Upper lobe of left lung (tissue), 6 donors: ENCODE measurements at places on chromosomes 2 and 18. TPM values are rescaled to one million over a fixed set of nuclear protein-coding genes. Genes with fewer than 3 reads are reported as not detected.

DNA sequence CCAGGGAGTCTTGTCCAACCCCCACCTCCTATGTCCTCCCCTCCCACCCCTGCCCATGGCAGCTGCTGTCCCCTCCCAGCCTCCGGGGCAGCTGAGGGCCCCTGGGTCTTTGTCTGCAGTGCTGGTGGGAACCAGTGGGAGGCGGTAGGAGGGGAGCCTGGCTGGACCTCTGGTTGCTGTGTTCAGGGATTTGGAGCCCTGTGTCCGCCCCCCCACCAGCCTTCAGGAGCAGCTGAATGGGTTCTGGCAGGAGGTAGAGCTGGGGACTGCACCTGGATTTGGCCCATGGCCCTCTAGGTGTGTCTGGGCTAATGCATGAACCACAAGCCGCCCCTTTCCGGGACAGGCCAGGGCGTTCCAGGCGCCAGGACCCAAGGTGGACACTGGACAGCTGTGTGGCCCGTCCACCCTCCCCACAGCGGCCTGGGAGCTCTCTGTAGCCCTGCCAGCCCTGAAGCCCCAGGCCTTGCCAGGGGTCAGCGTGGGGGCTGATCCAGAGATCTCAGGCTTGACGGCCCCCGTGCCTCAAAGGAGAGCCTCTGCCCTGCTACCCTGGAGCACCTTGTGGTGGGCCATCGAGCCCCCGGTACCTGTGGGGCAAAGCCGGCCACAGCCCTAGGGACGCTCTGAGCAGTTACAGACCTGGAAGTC is 25.4 kb downstream of the GPC1 start:
- no peak overlapping the region for H3K27ac ChIP-seq
- no peak for DNase-seq
- H3K27me3 ChIP-seq: peaks cover under 1% of the 10 kb centered on the region
- H3K36me3 ChIP-seq: peaks cover 22% of the 10 kb centered on the region

- H3K4me3 ChIP-seq: no peak overlapping the region
- H3K4me1 ChIP-seq: peaks cover 5% of the 10 kb centered on the region
- H3K27me3 ChIP-seq: no peaks in the 10 kb centered on the region
- no peaks in the 10 kb centered on the region for H3K36me3 ChIP-seq
- no peak for DNase-seq
These were observed 67.4 kb downstream of the HNRNPLL start for GRCh38 chr2:38535404-38535743.

GRCh38 chr18:48197819-48198218 is 211.4 kb downstream of the ZBTB7C start:
- no peaks in the 10 kb centered on the region for H3K36me3 ChIP-seq
- no peaks in the 10 kb centered on the region for H3K27me3 ChIP-seq
- no peak for DNase-seq
- no peak overlapping the region for H3K27ac ChIP-seq
- peaks cover 9% of the 10 kb centered on the region for H3K4me1 ChIP-seq

DNA sequence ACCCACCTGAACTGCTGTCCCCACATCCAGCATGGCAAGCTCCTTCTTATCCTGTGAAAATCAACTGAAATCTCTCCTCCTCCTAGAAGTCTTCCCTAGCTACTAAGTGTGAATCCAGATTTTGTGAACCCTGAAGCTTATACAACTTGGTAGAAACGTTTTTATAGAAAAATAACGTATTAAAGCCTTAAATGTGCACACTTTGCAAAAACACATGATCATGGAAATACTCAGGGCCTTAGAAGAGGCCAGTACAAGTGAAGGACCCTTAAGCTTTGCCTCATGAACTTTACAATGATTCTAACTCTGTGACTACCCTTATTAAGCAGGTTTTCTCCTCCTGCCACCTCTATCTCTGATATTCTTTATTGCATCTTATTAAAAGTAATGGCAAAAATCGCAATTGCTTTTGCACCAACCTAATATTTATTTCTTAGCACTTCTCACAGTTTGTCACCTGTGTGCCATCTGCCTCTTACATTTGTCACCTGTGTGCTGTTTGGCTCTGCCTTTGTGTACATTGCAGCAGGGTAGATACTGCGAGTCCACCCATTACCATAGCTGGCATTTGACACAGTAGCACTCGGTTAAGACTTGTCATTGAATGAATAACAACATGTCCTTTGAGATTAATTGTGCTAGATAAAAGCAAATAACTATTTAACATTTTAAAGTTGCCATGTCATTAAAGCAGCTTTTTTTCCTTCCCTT is 42.2 kb downstream of the FRZB start:
- no peaks in the 10 kb centered on the region for H3K27me3 ChIP-seq
- no peaks in the 10 kb centered on the region for H3K4me1 ChIP-seq
- H3K27ac ChIP-seq: no peak overlapping the region
- no peaks in the 10 kb centered on the region for H3K36me3 ChIP-seq
- DNase-seq: no peak

GRCh38 chr18:23619388-23619881 is 33.1 kb upstream of the NPC1 start:
- peak overlapping the region; percentile 63 for H3K27ac ChIP-seq
- H3K4me1 ChIP-seq: peaks cover 7% of the 10 kb centered on the region
- H3K4me3 ChIP-seq: peak overlapping the region; percentile 49
- H3K27me3 ChIP-seq: no peaks in the 10 kb centered on the region

DNA sequence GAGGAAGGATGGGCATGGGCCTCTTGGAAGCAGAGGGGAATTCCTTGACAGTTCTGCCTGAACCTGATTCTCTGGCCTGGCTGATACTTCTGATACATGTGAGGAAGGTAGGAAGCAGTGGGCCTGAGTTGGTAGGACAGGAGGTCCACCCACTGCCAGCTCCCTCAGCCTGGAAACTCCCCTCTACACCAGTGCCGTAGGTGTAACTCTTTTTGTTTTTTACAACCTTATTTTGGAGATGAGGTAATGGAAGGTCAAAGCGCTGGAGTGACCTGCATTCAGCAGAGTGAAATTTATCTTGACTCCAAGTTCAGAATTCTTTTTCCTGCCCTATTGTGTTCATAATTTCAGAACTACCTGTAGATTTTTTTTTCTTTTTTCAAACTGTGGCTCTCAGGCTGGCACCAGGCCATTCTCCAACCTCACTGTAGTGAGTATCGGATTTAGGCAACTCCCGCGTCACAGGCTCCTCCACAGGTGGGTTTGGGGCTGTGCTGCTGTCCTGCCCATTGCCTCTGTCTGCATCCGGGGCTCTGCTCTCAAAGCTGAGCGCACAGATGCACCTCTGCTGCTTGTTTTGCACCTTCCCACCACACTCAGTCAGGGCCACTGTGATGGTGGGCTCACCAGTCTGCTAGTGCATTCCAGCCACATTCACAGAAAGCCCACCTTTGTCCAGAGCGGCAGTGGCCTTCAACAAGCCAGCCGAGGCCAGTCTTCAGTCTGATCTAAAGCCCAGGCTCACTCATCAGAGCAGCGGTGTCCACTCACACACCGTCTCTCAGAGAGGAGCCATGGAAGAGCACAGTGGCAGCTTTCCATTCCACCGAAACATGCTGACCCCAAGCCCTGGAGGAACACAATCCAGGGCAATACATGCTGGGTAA is 87.2 kb downstream of the UXS1 start:
- H3K36me3 ChIP-seq: peaks cover 27% of the 10 kb centered on the region
- H3K27ac ChIP-seq: no peak overlapping the region
- H3K27me3 ChIP-seq: no peaks in the 10 kb centered on the region
- H3K4me3 ChIP-seq: no peak overlapping the region

COL4A3 gene
- total RNA-seq: 46.4 TPM

RPRM gene
- not detected for total RNA-seq
